ENCODE measurements at places on chromosomes 7 and 10.

DNA sequence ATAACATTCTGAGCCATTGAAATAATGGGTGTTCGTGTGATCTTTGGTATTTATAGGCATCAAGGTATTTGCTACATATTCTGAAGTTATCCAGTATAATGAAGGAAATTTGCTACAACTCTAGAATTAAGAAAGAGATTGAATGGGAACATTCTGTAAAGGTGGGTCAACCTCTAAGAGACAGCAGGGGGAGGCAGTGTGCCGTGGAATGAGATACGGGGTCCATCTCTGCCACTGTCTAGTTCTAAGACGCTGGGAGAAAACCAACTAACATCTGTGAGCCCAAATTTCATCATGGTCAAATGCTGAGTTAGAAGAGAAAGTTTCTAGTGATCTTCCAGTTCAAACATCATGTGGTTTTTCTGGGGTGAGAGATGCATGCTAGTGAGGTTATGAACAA, 368.9 kb downstream of the SORCS1 start:
- no peak for DNase-seq

DNA sequence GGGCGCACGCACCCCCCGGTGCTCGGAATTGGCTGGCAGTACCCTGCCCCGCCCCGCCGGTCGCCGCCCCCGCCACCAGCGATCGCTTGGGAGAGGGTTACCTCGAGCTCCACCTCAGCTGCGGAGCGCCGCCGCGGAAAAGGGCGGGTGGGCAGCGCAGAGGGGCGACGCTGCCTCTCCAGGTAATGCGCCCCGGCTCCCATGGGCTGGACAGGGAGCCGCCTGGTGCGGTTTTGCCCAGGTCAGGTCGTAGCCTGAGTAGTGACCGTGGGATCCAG, 1.3 kb downstream of the PFKFB3 start:
- DNase-seq = peak; percentile 29

- no peak for DNase-seq
Observed at GRCh38 chr7:13017881-13018280, 330.4 kb downstream of the ARL4A start.

GRCh38 chr7:103124429-103124979, 24.4 kb downstream of the NAPEPLD start:
- DNase-seq = no peak

DNA sequence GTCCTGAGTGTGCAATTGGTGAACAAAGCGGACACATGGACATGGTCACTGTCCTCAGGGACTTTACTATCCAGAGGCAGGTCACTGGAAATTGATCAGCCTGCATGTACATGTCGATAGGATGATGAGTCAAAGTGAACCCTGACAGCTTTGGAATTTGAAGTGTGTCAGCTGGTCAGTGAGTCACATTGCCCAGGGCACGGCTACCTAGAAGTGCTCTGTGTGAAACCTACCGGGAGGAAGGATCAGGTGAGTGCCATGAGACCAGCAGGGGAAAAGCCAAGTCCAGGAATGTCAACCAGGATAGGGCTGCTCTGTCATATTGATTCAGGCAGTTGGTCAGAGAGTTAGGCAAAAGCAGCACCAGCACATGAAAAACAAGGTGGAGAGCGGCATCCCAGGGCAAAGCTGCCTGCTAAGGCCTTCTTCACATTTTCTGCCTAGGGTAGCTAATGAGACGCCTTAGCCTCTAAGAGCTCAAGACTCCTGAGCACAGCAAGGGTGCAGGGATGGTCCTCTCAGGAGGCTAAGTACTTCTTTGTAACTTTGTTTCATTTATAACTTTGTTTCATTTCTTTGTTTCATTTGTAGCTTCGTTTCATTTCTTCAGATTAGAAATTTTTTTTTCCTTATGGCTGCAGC, 19.4 kb upstream of the PDCD4 start:
- no peak for DNase-seq

GRCh38 chr10:68315582-68315981, 16.3 kb upstream of the HNRNPH3 start:
- no peak for DNase-seq

GRCh38 chr7:94384315-94384714, 10.4 kb upstream of the COL1A2 start:
- DNase-seq = no peak

DNA sequence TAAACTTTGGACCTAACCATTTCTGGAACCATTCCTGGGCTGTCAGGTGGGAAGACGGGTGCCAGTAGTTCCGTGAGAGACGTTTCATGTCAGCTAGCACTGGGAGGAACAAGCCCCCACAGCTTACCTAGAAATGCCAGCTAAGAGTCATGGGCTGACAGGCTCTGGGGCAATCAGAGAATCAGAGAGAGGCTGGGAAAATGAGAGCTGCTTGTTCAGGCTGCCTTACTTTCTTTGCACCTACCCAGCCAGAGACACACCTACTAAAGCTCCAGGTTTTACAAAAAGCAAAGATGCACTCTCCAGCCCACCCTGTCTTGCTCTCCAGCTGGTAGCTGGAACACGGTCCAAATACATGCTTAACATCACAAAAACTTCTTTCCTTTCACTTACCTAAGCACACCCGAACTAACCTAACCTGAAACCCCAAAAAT, 688 bp downstream of the PTN start:
- no peak for DNase-seq

DNA sequence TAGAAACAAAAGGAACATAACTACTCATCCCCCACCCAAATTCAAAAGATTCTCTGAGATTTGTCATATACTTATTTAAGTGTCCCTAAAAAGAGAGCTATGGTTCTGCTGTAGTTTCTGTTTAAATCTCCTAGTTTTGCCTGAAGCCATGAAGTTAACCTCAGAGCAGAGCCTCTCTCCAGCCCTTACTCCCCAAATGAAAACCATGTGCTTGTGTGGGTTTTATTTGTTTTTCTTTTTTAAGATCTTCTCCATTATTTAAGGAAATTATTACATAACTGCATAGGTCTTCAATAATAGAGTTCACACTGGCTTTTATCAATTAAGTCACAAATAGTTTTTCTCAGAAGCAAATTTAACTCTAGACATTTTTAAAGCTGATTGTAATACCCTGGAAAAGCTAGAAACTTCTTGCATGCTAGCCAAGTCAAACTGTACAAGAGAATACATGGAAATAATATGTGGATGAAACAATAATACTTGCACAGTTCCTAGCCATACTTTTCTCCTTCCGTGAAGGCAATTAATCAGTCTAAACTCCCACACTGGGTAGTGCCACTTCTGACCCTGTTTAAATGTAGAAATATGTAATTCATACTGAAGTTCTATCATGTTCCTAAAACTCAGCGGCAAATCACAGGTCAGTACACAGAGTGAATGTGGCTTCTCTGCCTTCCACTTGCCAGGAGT, 579.7 kb downstream of the SUGCT start:
- DNase-seq = no peak

DNA sequence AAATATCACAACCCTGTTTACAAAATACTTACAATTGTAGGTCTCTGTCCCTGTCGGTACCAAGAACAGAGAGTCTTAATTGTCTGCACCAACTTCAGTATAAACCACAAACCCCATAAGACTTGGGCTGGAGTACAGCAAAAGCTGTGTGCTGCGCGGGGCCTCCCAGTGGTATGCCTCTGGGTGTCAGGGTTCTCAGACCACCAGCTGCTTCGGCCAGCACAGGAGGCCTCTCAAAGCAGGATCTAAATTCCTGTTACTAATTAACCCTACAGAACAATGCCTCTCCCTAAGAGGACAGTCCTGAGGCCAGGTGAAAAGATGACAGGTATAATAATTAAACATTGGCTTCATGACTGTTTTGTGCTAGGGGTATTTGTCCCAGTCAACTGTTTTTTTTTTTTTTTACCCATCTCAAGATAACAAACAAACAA, 957 bp upstream of the SVIL start:
- DNase-seq = peak; percentile 33

DNA sequence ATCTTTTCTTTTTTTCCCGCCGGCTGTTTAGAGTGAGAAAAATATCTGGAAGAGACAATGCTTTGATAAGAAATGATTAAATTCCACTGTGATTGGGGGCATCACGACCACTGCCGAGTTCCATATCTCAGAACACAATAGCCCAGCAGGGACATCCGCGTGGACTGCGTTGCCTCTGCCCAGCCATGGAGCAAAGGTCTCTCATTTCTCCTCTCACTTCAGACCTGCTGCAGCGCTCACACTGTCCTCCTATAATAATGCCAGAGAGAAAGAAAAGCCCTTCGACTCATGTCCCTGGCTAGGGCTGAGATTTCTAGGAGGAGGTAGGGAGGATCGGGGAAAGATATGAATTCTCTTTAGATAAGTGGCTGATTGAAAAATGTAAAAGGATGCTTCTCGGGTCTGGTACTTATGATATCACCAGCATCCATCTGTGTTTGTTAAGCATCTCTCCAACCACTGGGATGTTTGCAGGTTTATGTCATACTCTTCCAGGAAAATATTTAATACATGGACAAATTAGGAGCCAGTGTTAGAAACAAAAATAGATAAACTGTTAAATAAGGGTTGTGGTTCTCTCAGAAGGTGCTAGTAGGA, 472.9 kb upstream of the AKR1E2 start:
- no peak for DNase-seq

GRCh38 chr10:20999699-21000098, 102.6 kb upstream of the NEBL start:
- DNase-seq = no peak

- no peak for DNase-seq
Observed at GRCh38 chr10:113261161-113261560, 291.7 kb upstream of the HABP2 start.

DNA sequence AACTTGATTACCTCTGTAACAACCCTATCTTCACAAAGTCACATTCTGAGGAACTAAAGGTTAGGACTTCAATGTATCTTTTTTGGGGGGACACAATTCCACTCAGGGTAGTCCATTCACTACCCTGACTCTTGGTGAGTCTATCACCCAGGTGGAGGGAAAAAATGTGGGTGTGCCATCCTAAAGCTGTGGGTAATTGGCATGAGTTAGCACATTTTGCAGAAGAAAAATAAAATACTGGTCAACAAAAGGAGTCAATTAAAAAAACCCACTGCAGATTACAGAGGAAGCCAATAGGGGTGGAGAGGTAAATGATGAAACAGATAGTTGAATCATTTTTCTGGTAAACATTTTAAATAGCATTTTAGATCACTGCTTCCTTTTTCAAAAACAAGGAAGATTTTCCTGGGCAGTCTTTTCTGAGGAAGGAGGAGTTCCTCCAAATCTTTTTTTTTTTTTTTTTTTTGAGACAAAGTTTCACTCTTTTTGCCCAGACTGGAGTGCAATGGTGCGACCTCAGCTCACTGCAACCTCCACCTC, 5.1 kb upstream of the BLVRA start:
- DNase-seq = no peak

DNA sequence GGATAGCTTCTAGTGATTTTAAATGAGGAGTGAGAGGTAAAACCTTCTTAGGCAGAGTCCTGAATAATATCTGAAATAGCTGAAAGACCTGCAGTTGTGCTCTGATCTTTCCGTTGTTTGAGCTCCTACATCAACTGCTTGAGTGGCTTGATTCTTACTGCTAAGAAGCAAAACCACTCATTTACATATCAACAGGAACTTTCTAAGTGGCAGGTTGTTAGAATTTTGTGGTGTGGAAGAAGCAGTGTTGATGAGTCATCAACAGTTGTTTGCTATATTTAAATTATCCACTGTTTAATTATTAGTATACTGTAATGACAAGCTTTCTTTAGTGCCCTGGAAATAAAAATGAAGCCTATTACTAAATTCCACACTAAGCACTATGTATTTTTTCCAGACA, 689.5 kb downstream of the DNAJB9 start:
- DNase-seq = no peak

GRCh38 chr10:70662362-70663220, 9.7 kb upstream of the ADAMTS14 start:
- DNase-seq = no peak

DNA sequence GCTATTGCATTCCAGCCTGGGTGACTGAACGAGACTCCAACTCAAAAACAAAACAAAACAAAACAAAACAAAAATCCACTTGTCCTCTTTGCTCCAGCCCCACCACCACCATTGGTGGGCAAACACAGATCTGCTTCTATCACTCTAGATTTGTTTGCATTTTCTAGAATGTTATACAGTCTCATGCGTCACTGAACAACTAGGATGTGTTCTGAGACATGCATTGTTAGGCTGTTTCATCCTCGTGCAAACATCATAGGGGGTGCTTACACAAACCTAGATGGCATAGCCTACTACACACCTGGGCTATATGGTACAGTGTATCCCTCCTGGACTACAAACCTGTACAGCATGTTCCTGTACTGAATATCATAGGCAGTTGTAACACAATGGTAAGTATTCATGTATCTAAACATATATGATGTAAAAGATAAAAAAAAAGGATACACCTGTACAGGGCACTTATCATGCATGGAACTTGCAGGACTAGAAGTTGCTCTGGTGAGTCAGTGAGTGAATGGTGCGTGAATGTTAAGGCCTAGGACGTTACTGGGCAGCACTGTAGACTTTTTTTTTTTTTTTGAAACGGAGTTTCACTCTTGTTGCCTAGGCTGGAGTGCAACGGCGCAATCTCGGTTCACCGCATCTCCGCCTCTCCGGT, 45.3 kb downstream of the BTBD16 start:
- no peak for DNase-seq

GRCh38 chr7:99141841-99142726, 1.8 kb downstream of the SMURF1 start:
- DNase-seq = peak; percentile 68

DNA sequence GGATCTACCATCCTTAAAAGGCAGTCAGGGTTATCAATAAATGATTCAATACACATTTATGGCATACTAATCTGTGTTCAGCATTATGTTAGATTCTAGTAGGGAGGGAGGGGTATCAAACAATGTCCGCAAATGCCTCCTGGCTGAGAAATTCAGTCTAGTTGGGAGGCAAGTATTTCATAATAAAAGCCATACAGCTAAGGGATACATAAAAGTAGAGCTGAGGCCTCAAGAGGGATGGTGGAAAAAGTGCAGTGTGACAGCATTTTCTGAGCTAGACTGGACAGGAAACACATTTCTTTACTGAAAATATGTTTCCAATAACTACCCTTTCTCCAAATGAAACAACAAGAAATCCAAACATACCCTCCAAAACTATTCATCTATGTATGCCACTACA, 152.8 kb upstream of the LRRN3 start:
- no peak for DNase-seq

DNA sequence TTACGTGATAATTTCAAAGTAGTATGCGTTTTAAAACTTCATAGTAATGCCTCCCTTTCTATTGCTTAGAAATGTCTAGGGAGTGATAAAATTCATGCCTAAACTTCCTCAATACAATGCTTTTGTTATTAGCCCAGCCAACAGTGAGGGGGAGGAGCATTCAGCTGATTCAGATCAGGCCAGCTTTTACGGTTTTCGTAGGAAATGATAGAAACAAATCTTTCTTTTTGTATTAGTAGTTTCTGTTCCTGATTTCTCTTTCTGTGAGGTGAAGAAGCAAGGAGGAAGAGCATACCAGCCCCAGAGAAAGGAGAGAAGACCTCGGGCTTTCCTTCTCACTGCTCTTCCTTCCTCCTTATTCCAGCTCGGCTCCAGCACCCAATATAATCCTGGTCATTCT, 35.2 kb upstream of the ITPRID1 start:
- DNase-seq = no peak

All from CD4-positive, alpha-beta T cell treated with Interleukin-6 at 100 ng/mL for 8 hours (primary cell).